Stimulated activated CD4-positive, alpha-beta T cell treated with anti-CD3 and anti-CD28 coated beads, Interleukin-12 subunit alpha, Interleukin-12 subunit beta, amount 100 ng/mL, for 48 hours (primary cell): ENCODE measurements at places on chromosomes 12 and 14.

DNA sequence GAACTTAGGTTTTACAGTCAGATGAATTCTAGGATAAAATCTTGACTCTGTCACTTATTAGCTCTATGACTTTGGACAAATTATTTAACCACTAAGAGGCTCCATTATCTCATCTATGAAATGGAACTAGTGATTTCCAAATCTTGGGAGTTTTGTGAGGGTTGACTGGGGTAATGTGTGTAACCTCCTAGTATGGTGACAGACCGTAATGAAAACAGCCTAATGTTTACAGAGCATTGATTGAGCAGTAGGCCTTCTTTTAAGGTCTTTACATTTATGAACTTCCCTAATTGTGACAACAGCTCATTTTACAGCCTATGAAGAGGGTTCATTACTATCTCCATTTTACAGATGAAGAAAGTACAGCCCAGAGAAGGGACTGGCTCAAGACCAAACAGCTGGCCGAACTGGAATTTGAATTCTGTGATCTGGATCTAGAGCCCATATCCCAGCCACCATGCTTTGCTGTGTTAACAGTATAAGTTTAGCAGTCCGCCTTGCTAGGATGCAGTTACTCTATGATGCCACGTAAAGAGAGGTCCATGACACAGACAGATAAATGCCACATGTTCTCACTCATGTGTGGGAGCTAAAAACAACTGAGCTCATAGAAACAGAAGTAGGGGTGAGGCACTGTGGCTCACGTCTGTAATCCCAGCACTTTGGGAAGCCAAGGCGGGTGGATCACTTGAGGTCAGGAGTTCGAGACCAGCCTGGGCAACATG lies 9.1 kb upstream of the FBXL14 start:
- no peak for DNase-seq

DNA sequence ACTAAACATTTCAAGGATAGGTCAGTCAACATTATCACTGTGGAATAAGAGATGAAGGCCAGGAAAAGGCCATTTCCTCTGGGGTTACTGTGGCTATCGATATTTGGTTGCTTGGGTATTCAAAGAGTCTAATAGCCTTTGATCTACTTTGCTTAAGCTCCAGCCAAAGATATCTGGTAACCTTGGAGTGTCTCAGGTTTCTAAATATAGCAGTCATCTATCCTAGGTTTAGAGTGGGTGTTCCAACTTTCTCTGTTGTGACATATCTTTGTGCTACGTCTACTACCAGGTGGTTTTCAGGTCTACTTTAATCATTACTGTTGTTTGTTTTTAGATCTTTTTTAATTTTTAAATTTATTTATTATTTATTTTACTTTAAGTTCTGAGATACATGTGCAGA lies 42.4 kb downstream of the RDH12 start:
- DNase-seq: no peak

DNA sequence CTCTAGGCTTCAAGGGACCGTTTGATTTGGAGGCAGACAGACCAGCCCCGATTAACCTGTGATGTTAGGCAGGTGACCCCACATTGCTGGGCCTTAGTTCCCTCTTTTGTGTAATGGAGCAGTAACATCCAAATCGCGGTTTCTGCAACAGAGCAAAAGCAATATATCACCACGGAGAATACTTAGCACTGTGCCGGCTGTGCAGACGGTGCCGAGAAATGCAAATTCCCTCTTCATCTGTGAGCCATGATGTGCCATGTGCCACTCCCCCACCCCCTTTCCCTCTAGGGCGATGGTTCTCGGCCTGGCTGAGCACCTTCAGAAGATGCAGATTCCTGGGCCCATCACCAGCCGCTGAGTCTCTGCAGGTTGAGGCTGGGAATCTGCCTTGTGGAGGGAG lies 10.9 kb downstream of the BCL7A start:
- no peak for DNase-seq

GRCh38 chr14:72499746-72500145 lies 394.2 kb downstream of the DPF3 start:
- DNase-seq: no peak

GRCh38 chr12:103965255-103965589 lies 450 bp upstream of the TDG start:
- no peak for DNase-seq

- DNase-seq: no peak
These were observed 29.5 kb downstream of the MEG3 start for GRCh38 chr14:100855256-100855930.

DNA sequence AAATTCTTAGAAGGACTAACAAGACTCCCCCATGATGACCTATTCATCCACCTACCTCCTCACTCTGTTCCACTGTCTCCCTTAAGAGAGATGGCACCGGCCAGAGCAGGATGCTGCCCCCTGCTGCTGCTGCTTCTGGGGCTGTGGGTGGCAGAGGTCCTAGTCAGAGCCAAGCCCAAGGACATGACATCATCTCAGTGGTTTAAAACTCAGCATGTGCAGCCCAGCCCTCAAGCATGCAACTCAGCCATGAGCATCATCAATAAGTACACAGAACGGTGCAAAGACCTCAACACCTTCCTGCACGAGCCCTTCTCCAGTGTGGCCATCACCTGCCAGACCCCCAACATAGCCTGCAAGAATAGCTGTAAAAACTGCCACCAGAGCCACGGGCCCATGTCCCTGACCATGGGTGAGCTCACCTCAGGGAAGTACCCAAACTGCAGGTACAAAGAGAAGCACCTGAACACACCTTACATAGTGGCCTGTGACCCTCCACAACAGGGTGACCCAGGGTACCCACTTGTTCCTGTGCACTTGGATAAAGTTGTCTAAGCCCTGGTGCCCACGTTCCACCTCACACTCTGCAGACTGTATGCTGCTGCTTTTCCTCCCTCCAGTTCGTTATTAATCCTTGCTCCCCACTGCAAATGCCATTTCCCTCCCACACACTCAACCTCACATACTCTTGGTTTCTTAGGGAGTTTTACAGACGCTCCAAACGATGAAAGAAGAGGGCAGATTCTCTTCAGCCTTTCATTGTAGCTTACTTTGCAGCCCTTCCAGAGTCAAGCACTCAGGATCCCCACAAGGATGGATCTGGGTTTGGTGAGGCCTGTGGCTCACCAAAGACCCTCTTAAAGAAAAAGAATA lies at the start of gene RNASE8:
RNASE8 (plus strand) TSS at position 20 of the 873 bp plus-strand sequence; CDS start at position 91, 71 bp downstream.
- DNase-seq: no peak

DNA sequence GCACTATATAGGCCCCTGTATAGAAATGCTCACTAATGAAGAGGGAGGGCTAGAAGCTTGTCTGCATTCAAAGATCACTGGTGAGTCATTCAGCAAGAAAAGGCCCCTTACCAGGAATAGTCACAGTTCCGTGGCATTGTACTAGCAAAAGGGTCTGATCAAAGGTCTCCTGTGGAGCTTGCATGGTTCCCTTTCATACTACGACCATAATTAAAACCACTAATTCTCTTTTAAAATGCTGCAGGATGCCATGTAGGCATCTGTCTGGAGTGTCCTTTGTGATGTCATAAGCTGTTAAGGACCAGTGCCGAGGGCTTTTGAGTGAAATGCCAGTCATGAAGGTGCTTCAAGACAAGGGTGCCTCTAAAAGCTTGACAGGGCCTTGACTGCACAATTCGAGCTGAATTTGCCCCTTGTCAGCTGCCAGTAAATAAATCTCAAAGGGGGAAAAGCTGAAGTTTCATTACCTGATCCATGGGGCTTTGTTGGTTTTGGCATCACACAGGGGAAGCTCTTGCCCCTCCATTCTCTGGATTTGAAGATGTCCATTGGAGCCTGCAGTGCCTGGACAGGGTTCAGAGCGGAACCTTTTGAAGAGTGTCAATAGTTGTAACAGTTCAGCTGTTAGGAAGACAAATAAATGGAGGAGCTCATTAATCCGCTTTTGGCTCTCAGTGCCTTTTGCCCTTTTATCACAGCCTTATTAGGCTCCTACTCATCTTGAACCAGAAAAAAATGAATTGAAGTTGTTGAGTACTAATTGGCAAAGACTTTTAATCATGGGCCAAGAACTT lies 69.1 kb downstream of the TMEM260 start:
- DNase-seq: no peak

DNA sequence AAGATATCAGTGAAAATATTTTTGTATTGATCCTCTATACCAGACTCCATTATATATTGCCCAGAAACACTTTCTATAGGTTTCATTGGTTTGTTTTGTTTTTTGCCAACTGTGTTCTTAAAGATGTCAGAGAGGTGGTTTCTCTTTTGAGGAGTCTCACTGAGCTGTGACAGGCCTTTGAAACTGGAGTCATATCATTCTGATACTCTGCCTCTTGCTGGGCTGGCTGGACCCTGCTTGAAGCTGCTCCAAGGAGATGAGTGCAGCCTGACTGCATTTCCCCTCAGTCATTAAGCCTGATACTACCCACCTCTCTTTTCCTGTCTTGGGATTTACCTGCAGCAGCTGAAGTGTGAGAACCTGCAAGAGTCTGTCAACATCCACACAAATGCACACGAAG lies 16.4 kb upstream of the TAS2R30 start:
- no peak for DNase-seq

- no peak for DNase-seq
These were observed 81.6 kb downstream of the LLPH start for GRCh38 chr12:66048835-66049537.

- no peak for DNase-seq
These were observed 106.2 kb downstream of the TMEM30B start for GRCh38 chr14:61174987-61175386.
